IPS DF 19.7 (cell line): ENCODE measurements at places on chromosomes 2 and 18.

GRCh38 chr2:136363470-136363869 lies 245.5 kb upstream of the CXCR4 start:
- DNase-seq: no peak

GRCh38 chr2:231527955-231528635 lies 2.1 kb downstream of the NMUR1 start:
- no peak for DNase-seq

DNA sequence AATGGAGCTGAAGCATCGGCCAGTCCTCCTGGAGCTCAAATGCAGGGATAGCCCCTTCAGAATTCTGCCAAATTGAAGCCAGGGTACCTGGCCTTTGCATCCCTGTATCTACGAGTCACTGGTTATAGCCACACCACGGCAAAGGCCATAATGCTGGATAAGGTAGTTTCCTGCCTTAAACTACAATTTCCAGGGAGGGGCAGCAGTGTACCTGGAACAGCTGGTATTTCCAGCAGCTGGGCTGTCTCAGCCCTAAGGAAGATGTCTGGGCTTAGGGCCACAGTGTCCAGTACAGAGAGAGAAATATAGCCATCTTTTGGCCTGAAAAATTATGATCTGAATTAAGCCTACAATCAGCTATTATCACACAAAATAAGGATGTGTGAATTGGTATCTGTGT lies 180.3 kb downstream of the GCA start:
- DNase-seq: no peak

DNA sequence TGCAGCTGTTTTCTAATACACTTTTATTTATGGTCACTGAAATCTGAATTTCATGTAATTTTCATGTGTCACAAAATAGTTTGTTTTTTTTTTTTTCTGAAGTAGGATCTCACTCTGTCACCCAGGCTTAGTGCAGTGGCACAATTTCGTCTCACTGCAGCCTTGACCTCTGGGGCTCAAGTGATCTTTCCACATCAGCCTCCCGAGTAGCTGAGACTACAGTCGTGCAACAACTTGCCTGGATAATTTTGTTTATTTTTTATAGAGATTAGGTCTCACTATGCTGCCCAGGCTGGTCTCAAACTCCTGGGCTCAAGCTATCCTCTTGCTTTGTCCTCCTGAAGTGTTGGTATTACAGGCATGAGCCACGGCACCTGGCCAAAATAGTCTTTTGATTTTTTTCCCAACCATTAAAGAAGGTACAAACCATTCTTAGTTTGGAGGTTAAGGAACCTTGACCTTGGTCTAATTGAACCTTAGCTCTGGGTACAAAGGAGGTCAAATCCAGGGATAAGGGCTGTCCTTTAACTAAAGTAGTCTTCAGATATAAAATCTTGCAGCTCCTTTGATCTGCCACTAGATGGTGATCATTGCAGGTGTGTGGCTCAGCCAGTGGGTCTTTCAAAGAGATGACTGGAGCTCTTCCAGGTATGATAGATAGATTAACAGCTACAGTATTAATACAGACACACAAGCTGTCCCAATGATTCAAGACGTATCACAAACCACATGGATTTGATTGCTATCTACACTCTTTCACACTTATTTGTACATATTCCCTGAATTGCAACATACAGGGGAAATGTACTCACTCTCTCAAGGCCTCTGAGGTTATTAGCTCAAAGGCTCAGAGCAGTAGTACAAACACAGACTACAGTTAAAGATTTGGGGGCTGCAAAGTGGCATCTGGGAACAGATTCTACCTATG lies 4.7 kb upstream of the KRCC1 start:
- no peak for DNase-seq

- no peak for DNase-seq
Observed at GRCh38 chr2:140154706-140155105, 1374.5 kb upstream of the NXPH2 start.

DNA sequence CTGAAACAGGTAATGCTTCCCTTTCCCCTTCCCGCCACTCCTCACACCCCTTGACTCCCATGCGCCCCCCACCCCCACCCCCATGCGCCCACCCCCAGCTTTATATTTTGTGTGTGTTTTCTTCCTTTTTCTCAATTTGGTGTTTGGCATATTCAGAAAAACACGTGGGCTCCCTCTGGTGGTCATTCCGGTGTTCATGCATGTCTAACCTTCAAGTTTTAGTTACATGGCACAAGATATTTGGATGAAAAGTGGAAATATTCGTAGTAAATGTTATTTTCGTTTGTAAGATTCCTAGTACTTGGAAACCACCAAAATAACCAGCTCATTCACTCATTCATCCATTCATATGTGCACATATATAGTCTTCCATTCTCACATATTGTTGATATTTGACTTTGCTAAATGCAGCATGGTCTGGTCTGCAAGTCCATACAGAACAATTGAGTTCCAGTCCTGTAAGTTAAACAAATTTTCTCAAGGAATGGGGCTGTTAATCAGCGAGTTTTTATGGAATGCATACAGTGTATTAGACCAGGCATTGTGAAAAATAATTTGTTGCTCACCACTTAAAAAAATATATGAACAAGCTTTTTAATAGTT lies 143.6 kb upstream of the MAP3K20 start:
- DNase-seq: peak; percentile 30

GRCh38 chr2:128520791-128521190 lies 202.1 kb upstream of the HS6ST1 start:
- no peak for DNase-seq

GRCh38 chr2:220057391-220057790 lies 430.0 kb downstream of the SLC4A3 start:
- no peak for DNase-seq

GRCh38 chr2:205556841-205557539 lies 125.3 kb upstream of the NRP2 start:
- DNase-seq: no peak

- DNase-seq: no peak
Observed at GRCh38 chr2:20171445-20171977, 53.4 kb downstream of the SDC1 start.

DNA sequence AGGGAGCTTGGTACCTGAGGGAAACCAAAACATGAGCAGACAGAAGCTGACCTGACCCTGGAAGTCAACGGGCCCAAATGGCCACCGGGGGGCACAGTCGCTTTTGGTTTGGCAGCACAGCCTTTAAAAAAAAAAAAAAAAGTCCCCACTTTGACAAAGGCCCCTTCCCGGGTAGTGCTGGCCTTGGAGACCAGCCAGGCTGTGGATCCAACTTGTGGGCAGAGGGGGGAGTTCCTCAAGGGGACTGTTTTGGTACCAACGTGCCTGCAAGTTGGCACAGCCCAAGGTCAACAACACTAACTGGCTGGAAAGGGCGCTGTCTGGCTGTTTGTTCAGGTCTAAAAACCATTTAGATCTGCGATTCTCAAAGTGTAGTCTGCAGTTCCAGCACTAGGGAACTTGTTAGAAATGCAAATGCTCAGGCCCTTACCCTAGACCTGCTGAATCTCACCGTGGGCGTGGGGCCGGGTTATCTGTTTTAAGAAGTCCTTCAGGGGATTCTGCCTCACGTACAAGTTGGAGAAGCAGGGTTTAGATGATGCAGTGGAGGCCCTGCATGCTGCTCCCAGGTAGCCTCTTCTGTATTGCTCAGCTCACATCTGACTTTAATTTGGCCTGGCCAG lies 83.0 kb downstream of the LPIN1 start:
- peak; percentile 57 for DNase-seq

DNA sequence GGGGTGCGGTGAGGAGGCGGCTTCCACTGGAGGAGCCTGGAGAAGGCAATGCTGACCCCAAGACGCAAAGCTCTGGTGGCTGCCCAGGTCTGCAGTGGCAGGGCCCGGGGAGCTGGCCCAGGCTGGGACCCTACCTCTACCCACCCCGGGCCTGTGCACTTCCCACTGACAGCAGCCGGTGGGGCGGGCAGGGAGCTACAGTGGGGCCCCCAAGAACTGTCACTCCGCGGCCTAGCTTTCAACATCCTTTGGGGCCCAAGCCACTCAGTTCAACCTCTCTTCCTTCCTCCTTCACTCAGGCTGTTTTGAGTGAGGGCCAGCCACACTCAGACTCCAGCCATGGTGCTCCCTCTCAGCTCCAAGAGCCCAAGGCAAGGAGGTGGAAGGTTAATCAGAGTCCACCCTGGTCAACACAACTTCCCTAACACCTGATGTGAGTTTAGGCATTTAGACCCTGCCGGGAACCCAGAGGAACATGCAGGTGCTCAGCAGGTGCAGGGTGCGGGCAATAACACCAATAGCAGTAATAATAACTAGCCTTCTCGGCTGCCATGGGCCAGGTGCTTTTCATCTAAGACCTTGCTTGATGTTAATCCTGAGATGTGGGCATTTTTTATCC lies 93.6 kb downstream of the ZFP36L2 start:
- DNase-seq: no peak

- DNase-seq: no peak
Observed at GRCh38 chr2:205685314-205686055, 3.2 kb downstream of the NRP2 start.

DNA sequence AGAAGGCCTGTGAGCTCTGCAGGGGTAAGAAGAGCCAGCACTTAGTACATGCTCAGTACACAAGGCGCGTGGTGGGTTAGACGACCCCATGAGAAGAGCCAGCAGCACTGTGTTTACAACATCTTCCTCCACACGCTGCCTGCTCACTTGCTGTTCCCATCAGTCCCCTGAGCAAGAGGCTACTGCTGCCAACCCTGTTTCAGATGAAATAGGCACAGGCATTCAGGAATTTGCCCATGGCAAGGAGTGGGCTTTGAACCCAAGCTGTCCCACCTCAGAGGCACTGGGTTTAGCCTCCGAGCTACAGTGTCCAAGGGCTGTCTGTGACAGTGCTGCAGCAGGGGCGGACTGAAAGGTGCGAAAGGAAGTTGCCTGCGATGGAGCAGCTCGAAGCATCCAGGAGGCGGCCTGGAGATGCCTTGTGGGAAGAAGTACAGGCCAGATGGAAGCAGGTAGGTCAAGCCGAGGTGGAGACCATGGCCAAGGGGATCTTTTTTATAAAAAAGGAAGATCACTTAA lies 121.5 kb upstream of the PXDN start:
- no peak for DNase-seq

GRCh38 chr18:160831-161570 lies 2.6 kb downstream of the USP14 start:
- DNase-seq: no peak

GRCh38 chr2:238908960-238909951 lies 61.4 kb downstream of the TWIST2 start:
- no peak for DNase-seq

DNA sequence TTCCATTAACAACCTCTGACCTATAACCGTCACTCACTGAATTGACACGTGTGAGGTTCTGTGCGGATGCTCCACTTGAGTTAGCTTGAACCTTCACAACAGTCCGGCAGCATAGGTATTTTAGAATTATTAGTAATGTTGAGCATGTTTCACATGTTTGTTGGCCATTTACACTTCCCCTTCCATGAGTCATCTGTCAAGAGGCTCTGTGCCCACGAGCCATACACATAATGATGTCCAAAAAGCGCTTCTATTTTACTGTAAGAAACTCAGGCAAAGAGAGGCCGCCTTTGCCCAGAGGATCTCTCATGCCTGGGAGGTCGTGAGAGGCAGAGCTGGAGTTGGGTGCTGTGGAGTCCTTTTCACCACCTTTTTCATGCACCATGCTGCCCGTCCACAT lies 28.9 kb upstream of the TMEM214 start:
- no peak for DNase-seq

DNA sequence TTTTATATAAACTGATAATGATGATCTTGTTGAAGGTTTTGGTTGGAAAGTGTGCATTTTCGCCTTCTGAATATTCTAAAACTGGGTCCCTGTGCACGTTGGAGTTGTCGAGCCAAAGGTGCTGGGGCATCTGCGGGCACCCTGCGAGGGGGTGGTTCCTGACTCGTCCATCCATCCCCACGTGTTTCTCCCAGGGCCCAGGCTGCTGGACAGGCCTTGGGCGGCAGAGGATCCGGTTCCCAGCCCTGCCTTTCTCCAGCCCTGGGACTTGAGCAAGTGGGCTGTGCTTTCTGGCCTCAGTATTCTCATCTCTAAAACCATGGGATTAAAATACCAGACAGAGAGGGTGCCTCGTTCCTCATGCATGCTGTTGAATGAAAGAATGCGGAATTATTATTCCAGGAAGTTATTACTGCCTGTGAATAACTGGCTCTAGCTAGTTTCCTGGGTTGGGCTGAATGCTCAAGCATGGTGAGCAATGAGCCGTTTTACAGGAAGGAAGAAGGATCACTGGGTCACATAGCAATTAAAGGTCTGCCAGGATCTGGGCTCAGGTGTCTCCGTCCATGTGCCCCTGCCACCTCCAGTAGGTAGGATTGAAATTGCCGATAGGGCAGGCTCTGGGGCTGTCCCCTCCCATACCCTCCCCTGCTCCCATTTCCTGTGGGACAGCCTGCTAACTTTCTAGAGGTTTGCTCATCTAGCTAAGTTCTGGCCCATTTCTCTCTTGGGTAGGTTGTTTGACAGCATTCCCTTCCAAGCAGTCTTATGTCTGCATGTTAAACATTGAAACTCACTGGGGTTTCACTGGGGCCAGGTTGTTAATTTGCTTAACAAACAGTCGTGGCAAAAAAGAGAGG lies 77.2 kb upstream of the HS6ST1 start:
- DNase-seq: no peak

DNA sequence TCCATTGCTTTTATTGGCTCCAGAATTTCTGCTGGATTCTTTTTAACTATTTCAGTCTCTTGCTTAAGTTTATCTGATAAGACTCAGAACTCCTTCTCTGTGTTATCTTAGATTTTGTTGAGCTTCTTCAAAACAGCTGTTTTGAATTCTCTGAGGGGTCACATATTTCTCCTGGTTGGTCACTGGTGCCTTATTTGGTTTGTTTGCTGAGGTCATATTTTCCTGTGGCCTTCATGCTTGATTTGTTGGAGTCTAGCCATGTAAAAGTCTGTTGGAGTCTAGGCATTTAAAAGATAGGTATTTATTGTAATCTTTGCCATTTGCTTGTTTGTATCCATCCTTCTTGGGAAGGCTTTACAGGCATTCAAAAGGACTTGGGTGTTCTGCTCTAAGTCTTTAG lies 398.7 kb downstream of the DSEL start:
- no peak for DNase-seq

GRCh38 chr18:68267583-68267982 lies 447.3 kb downstream of the TMX3 start:
- no peak for DNase-seq

GRCh38 chr2:126642031-126642430 lies 13.9 kb upstream of the GYPC start:
- no peak for DNase-seq

GRCh38 chr2:170567429-170567828 lies 147.7 kb upstream of the SP5 start:
- no peak for DNase-seq
